ENCODE measurements at places on chromosomes 1 and 21. TPM values are rescaled to one million over a fixed set of nuclear protein-coding genes. Genes with fewer than 3 reads are reported as not detected.

The AQP10 gene
- not detected for total RNA-seq

The LIPI gene
- total RNA-seq: not detected

The DOCK7 gene
- 187 TPM for total RNA-seq

The MATN1 gene
- total RNA-seq: not detected

The LAPTM5 gene
- total RNA-seq: not detected

The ANKRD34A gene
- 0.67 TPM for total RNA-seq

The CLCA1 gene
- not detected for total RNA-seq

The HSF2BP gene
- 0.93 TPM for total RNA-seq

The WNT4 gene
- total RNA-seq: not detected

The EDARADD gene
- 0.34 TPM for total RNA-seq

The TNFRSF18 gene
- not detected for total RNA-seq

The PCP4 gene
- total RNA-seq: not detected

The RGS8 gene
- not detected for total RNA-seq

The OR2T3 gene
- not detected for total RNA-seq

The WDR64 gene
- total RNA-seq: 0.34 TPM

The FCGR3B gene
- total RNA-seq: not detected

The HSPG2 gene
- 82.9 TPM for total RNA-seq

The ADAMTS4 gene
- 4.0 TPM for total RNA-seq

The SCP2 gene
- 78.8 TPM for total RNA-seq

The CFHR3 gene
- total RNA-seq: not detected

The PPIAL4G gene
- total RNA-seq: not detected

The DCST1 gene
- not detected for total RNA-seq

The ARHGEF10L gene
- total RNA-seq: 10.3 TPM

The MCOLN3 gene
- total RNA-seq: 26.9 TPM

The TSPAN2 gene
- not detected for total RNA-seq

The MYBPH gene
- total RNA-seq: not detected

The GRIK3 gene
- not detected for total RNA-seq

Data from melanocyte of skin (primary cell).